ENCODE measurements at places on chromosomes 3 and 15. TPM values are rescaled to one million over a fixed set of nuclear protein-coding genes. Genes with fewer than 3 reads are reported as not detected.

BCL2A1 gene
- total RNA-seq: 17.4 TPM

RPS17 gene
- total RNA-seq: 3,919 TPM

GLDN gene
- total RNA-seq: not detected

ALPK3 gene
- total RNA-seq: 0.28 TPM

SAMMSON gene
- total RNA-seq: not detected

B3GALNT1 gene
- 0.11 TPM for total RNA-seq

CIDEC gene
- 2.8 TPM for total RNA-seq

ADAMTS9 gene
- total RNA-seq: 0.55 TPM

INSYN1 gene
- total RNA-seq: 2.0 TPM

MLH1 gene
- 39.8 TPM for total RNA-seq

P2RY12 gene
- total RNA-seq: not detected

SEMA3F gene
- total RNA-seq: 8.2 TPM

AMIGO3 gene
- total RNA-seq: 0.59 TPM

TICRR gene
- total RNA-seq: 15.9 TPM

SEMA5B gene
- total RNA-seq: 0.45 TPM

MAP2K5 gene
- 7.7 TPM for total RNA-seq

EFCAB12 gene
- total RNA-seq: 0.40 TPM

GOLGA6L1 gene
- total RNA-seq: not detected

DGKG gene
- total RNA-seq: 9.0 TPM

LRTM1 gene
- not detected for total RNA-seq

CGNL1 gene
- total RNA-seq: 2.0 TPM

MUC4 gene
- total RNA-seq: not detected

GOLGA6B gene
- total RNA-seq: 0.09 TPM

GBE1 gene
- total RNA-seq: 28.4 TPM

WDR73 gene
- total RNA-seq: 40.4 TPM

CCNB2 gene
- total RNA-seq: 107 TPM

CCDC80 gene
- total RNA-seq: 50.9 TPM

PPP1R2 gene
- total RNA-seq: 17.1 TPM

CFAP161 gene
- total RNA-seq: not detected

IRAK2 gene
- total RNA-seq: 25.8 TPM

IL12A gene
- total RNA-seq: 0.49 TPM

All from A549 treated with DMSO at 1 μM for 4 hours (cell line).